ENCODE measurements at places on chromosomes 6 and 20. TPM values are rescaled to one million over a fixed set of nuclear protein-coding genes. Genes with fewer than 3 reads are reported as not detected.

- no peak for DNase-seq
- peaks cover 40% of the 10 kb centered on the region for H3K36me3 ChIP-seq
- no peak overlapping the region for H3K27ac ChIP-seq
- H3K27me3 ChIP-seq: no peaks in the 10 kb centered on the region
- H3K4me3 ChIP-seq: no peak overlapping the region
Measured at GRCh38 chr6:131275273-131275672, 140.0 kb downstream of the AKAP7 start.

DNA sequence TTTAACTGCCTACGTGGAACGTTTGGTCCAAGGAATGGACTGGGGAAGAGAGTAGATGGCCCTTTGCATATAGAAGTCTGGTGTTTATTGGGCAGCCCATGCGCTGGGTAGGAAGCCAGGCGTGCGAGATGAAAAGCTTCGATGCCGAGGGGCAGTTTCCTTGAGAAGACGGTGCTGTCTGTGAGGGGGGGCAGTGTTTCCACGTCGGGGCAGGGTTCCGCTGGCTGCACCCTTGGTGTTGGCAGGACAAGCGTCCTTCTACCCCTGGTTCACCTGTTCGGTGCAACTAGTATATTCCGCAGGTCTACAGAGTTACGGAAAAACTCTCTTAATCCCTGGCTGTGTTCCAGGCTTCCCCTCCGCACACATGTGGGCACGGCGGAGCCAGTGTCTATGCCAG is 88.2 kb downstream of the SMOC2 start:
- H3K4me1 ChIP-seq: no peaks in the 10 kb centered on the region
- H3K27ac ChIP-seq: no peak overlapping the region
- H3K36me3 ChIP-seq: no peaks in the 10 kb centered on the region

DNA sequence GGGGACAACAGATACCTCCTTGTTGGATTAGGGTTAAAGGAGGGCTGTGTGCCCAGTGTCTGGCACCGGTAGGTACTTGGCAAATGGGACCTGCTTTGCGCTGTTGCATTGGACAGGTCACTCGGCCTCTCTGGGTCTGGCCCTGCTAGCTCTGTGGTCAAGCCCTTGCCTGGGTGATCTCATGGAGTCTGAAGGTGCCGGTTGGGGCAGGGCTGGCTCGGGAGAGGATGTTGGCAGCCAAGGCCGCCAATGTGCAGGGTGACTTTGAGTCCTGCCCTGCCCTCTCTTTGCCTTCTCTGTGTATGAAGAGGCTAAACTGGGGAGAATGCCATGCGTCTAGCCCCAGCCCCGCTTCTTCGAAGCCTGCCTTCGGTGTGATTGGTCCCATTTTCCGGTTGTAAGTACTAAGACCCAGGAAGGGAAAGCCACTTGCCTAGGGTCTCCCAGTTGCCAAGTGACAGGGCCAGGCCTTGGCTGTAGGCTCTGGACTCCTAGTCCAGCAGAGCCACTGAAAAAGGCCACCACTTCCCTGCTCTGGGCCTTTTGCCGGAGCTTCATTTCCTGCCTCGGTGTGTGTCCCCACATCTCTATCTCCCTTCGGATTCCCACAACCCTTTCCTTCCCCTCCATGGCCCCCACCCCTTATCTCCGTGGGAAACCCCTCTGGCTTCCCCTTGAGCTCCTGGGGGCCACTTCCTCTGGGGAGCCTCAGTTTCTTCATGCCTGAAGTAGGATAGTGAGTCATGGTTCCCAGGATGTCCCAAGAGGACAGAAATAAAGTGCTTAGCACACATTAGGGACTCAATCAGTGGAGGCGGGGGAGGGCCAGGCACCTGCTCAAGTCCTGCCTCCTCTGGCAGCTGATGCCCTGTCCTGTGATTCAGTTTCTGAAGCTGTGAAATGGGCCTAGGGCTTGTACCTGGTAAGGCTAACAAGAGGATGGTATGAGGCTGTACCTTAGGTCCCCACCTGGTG is 3.9 kb downstream of the SRC start:
- no peak overlapping the region for H3K4me3 ChIP-seq
- H3K36me3 ChIP-seq: no peaks in the 10 kb centered on the region
- no peak overlapping the region for H3K27ac ChIP-seq

- DNase-seq: no peak
- H3K36me3 ChIP-seq: peaks cover 17% of the 10 kb centered on the region
- H3K4me3 ChIP-seq: peak overlapping the region; percentile 71
- H3K4me1 ChIP-seq: peaks cover 29% of the 10 kb centered on the region
Measured at GRCh38 chr6:119470893-119471542, 121.5 kb upstream of the MAN1A1 start.

PPP1R18 gene
- 293 TPM for total RNA-seq

DNA sequence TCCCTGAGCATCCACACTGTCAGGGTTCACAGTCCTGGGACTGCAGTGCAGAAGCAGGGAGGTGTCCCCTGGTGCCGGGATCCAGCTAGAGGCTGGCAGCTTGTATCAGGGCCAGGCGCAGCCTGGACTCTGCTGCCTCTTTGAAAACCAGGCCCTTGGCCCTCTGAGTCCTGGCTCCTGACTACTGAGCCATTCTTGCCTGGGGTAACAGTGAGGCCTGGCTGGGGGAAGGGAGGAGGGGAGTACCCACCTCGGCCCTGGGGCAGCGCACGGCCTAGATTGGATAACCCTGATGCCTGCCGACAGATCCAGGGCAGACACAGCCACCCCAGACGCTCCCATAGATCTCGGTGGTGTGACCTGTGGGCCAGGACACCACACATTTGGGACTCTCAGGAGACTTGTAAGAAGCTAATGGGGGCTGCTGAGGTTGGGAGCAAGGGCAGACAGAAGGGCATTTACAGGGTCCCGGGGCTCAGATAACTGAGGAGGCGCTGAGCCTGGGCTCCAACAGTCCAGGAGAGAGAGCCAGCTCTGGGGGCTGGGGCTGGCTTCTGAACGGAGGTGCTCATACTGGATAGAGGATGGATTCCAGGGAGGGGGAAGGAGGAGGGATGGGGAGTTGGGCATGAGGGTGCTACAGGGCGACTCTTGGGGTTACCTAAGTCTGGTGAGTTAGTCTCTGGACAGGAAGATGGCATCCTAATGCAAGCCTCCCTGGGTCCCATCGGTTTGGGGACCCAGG is 30.5 kb downstream of the SPDEF start:
- no peaks in the 10 kb centered on the region for H3K27me3 ChIP-seq
- H3K27ac ChIP-seq: no peak overlapping the region
- H3K4me1 ChIP-seq: peaks cover 5% of the 10 kb centered on the region
- H3K4me3 ChIP-seq: no peak overlapping the region
- H3K36me3 ChIP-seq: no peaks in the 10 kb centered on the region

DNA sequence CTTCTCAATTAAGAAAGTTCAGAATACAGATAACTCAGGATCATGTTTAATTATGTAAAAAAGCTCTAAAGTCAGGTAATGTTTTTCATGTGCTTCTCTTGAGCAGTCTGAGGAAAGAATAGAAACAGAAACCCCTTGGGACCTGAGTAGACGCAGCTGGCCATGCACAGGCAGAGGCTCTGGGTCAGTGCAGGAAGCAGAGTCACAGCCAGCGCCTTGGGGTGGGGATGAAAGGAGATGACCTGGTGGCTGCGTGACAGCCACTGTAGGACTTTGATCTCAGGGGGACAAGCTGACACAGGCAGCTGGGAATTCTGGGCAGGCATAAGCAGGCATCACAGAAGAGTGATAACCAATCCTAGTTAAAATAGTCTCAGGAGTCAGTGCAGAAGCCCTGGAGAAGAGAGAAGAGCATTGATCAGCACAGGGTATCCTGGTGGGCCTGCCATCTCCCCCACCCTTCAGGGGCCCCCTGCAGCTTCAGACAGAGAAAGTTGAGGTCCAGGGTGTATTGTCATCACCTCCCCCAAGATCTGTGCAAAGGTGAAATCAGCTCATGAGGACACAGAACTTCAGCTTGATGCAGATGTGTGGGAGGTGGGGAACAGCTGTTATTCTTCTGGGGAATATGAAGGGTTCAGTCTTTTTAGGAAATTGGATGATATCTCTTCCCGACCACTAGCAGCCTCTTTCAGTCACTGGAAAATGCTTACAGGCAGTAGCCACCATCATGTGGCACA is 6.4 kb downstream of the HLA-DQB1 start:
- no peak overlapping the region for H3K4me3 ChIP-seq
- peaks cover 64% of the 10 kb centered on the region for H3K36me3 ChIP-seq
- H3K27me3 ChIP-seq: no peaks in the 10 kb centered on the region
- DNase-seq: no peak
- peaks cover 39% of the 10 kb centered on the region for H3K4me1 ChIP-seq

- no peaks in the 10 kb centered on the region for H3K4me1 ChIP-seq
- H3K27me3 ChIP-seq: peaks cover 22% of the 10 kb centered on the region
- no peak for DNase-seq
Measured at GRCh38 chr20:17485017-17485416, 46.2 kb downstream of the BFSP1 start.

DNA sequence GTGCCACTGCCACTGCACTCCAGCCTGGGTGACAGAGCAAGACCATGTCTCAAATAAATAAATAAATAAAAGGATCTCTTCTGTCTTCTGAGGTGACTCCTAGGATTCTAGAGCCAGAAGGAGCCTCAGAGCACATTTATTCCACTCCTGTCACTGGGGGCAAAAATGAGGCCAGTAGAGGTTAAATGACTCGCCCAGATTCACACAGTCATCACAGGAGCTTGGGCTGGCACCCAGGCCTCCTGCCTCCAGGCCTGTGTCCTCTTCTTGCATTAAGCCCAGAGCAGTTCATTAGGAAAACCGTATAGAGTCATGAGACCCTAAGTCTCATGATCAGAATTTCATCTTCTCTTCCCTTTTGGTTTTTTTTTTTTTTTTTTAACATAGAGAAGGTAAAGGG is 243.3 kb downstream of the NRN1 start:
- no peaks in the 10 kb centered on the region for H3K27me3 ChIP-seq
- no peak overlapping the region for H3K27ac ChIP-seq
- H3K4me1 ChIP-seq: no peaks in the 10 kb centered on the region
- H3K4me3 ChIP-seq: no peak overlapping the region
- H3K36me3 ChIP-seq: peaks cover 6% of the 10 kb centered on the region

DNA sequence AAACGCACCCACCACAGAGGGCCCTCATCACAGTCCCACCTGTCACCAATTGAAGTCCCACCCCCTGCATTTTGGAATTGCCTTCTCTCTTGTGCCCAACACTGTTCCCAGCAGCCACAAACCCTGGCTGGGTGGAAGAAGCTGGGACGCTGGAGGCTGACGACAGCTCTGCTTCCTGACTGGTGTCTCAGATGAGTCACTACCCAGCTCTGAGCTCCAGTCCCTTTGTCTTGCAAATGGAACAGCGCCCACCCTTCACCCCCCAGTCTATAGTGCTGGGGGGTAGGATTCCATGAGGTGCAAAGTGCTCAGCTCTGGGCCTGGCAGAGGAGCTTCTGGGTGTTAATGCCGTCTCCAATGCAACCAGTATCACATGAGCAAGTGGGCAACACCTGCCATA is 85.3 kb downstream of the DLGAP4 start:
- H3K4me3 ChIP-seq: no peak overlapping the region
- no peak overlapping the region for H3K27ac ChIP-seq
- no peaks in the 10 kb centered on the region for H3K36me3 ChIP-seq
- DNase-seq: no peak
- H3K4me1 ChIP-seq: no peaks in the 10 kb centered on the region

DNA sequence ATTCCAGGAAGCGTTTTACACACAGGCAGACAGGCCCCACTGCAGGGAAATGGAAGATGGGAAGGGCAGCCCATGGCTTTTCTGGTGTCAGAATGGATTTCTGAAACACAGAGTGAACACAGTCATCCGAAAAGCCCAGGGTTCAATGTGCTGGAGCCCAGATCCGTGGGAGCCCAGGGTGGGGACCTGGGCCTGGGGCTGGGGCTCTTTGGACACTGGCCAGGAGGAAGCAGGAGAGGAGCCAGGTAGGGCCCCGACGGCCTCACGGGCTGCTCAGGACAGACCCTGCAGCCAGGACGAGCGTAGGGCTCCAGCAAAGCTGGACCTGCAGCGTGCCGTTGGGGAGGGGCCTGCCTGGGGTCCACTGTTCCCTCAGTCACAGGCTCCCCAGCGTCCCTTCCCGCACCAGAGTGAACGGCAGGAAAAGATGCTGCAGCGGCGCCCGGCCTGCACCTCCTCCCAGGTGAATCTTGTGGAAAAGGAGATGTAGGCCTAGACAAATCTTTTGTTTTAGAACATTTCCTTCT is 24.3 kb upstream of the LSM14B start:
- H3K36me3 ChIP-seq: peaks cover 6% of the 10 kb centered on the region
- no peak overlapping the region for H3K4me3 ChIP-seq
- no peaks in the 10 kb centered on the region for H3K27me3 ChIP-seq
- H3K4me1 ChIP-seq: no peaks in the 10 kb centered on the region
- no peak overlapping the region for H3K27ac ChIP-seq

- no peak for DNase-seq
- H3K27me3 ChIP-seq: no peaks in the 10 kb centered on the region
- peaks cover 18% of the 10 kb centered on the region for H3K4me1 ChIP-seq
- H3K36me3 ChIP-seq: peaks cover 9% of the 10 kb centered on the region
Measured at GRCh38 chr6:321158-321438, 28.8 kb downstream of the DUSP22 start.
